ENCODE measurements at places on chromosomes 11 and 22. TPM values are rescaled to one million over a fixed set of nuclear protein-coding genes. Genes with fewer than 3 reads are reported as not detected.

DNA sequence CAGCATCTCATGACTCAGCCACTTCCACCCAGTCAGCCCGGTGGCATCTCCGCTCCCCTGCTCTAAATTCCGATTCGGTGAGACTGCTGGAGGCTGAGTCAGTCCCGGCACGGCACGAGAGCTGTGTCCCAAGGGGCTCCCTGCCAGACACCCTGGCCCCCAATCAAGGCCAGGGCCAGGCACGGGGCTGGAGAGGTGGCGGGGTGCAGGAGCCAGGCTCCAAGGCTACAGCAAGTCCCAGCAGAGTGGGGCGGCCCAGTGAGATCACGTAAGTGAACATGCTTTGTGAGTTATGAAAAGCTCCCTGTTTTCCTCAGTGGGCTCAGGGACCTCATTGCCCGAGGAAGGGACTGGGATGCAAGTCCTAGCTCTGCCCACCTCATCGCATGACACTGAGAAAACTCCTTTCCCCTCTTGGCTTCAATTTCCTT is 3.0 kb downstream of the C11orf68 start:
- H3K27me3 ChIP-seq: no peaks in the 10 kb centered on the region
- H3K27ac ChIP-seq: peak overlapping the region; percentile 19
- no peaks in the 10 kb centered on the region for H3K36me3 ChIP-seq
- H3K4me3 ChIP-seq: no peak overlapping the region
- peak; percentile 63 for DNase-seq

GRCh38 chr11:64967375-64967774 is 4.5 kb downstream of the MAJIN start:
- H3K4me1 ChIP-seq: peaks cover 10% of the 10 kb centered on the region
- H3K36me3 ChIP-seq: no peaks in the 10 kb centered on the region
- no peak for DNase-seq
- H3K27ac ChIP-seq: no peak overlapping the region
- H3K4me3 ChIP-seq: no peak overlapping the region

FXYD2 gene
- 0.39 TPM for total RNA-seq

DNA sequence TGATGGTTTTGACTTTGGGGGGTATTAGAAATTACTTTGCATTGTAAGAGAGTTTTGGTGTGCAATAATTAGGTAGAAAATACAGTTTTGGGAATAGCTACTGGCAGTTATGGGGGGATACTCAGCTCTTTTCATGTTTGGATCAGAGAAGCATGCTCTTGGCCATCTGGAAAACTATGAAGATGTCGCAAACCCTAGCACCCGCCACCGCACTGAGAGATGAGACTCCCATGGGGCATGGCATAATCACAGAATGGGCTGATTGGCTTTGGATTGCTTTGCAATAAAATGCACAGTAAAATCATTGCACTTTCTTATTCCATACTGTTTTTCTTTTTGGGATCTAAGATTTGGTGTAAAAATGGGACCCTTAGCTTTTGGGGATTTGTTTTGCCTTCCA is 43.5 kb upstream of the SLC5A12 start:
- no peak overlapping the region for H3K27ac ChIP-seq
- no peak for DNase-seq
- H3K4me3 ChIP-seq: no peak overlapping the region

GRCh38 chr22:41846268-41846987 is 13.5 kb downstream of the SREBF2 start:
- no peak overlapping the region for H3K4me3 ChIP-seq
- H3K36me3 ChIP-seq: no peaks in the 10 kb centered on the region
- no peaks in the 10 kb centered on the region for H3K27me3 ChIP-seq
- no peak for DNase-seq

- no peaks in the 10 kb centered on the region for H3K27me3 ChIP-seq
- H3K36me3 ChIP-seq: peaks cover 47% of the 10 kb centered on the region
- no peak for DNase-seq
- H3K4me3 ChIP-seq: no peak overlapping the region
- H3K4me1 ChIP-seq: no peaks in the 10 kb centered on the region
- H3K27ac ChIP-seq: no peak overlapping the region
Observed at GRCh38 chr11:34466802-34467488, 28.2 kb downstream of the CAT start.

Measured in tibial nerve (tissue), 4 donors.